ENCODE measurements at places on chromosomes 5 and 9.

DNA sequence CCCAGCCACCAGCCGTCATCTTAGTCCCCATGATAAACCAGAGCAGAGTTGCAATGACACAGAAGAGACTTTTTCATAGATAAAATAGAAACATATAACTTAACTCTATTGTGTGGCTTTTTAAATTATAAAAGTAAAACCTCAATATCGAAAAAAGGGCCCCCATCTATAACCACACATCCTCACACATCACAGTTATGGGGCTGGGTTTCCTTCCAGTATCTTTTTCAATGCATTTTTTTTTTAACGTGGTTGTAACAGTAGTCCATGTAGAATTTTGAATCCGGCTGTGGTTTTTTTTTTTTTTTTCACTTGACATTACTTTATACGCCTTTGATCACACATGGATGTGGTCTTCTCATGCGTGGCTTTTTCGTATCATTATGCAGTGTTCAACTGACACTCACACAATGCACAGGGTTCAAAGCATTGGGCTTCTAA lies 77.4 kb downstream of the CFAP77 start:
- DNase-seq, result peak; percentile 63

- DNase-seq, result no peak
Observed at GRCh38 chr5:128169401-128170017, 85.9 kb downstream of the SLC12A2 start.

- no peak for DNase-seq
Observed at GRCh38 chr5:83767409-83767992, 46.8 kb upstream of the HAPLN1 start.

DNA sequence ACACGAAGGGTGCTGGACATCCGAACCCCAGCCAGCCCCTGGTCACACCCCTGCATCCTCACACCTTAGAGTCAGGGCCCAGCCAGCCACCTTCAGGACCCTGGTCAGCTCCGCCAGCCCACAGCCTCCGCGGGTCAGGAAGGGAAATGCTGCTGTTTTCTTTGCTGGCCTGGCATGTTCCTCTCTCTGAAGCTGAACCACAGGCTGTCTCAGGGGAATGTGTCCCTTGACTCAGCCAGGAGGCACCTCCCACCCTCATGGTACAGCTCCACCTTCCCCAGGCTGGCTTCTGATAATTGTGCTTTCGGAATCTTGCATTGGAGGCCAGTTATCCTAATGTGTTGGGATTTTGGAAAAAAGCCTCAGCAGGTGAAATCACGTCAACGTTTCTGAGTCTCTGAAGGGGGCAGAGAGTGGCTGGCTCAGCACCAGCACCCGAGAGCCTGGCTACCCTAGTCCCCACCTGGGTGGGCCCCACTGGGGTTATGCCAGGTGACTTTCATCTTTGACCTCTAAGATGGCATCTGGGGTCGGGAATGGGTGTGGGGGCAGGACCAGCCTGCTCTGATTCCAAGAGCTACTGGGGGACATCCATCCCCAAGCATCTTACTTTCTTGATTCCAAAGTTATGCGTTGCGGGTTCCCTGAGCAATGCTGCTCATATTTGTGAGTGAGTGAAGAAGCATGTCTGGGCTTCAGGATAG lies 9.8 kb upstream of the OLFM1 start:
- no peak for DNase-seq

- no peak for DNase-seq
Observed at GRCh38 chr5:132435447-132435846, 55.1 kb downstream of the IRF1 start.

- no peak for DNase-seq
Observed at GRCh38 chr5:170557314-170557713, 53.5 kb downstream of the KCNIP1 start.

GRCh38 chr5:53003144-53003543 lies 14.0 kb downstream of the ITGA2 start:
- DNase-seq, result no peak

DNA sequence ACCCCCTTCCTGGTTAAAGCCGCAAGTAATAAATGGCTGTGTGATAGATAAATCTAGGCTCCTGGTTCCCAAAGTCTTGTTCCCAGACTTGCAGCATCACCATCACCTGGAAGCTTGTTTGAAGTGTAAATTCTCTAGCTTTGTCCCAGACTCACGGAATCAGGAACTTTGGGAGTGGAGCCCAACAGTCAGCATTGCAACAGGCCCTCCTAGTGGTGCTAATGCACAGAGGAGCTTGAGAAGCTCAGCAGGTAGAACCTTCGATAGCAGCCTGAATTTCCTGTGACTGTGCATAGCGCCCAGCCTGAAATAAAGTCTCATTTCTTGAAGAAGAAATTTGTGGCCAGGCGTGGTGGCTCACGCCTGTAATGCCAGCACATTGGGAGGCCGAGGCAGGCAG lies 30.3 kb upstream of the MELK start:
- DNase-seq, result no peak

DNA sequence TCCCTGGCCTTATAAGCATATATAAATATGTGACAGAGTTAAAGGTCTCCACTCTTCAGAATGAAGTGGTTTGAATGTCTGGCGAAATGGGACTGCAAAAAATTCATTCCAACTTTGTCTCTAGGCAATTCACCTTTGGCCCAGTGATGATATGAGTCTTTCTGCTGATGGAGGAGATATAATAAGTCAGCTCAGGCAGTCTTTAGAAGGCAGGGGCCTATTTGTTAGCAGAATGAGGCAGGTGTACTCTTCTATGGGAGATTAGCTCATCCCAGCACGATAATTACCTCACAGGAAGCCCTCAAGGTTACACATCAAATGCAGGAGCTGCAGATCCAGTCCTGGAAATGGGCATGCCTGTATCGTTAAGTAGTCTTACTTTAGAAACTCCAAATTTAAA lies 300.5 kb downstream of the NR2F1-AS1 start:
- no peak for DNase-seq

DNA sequence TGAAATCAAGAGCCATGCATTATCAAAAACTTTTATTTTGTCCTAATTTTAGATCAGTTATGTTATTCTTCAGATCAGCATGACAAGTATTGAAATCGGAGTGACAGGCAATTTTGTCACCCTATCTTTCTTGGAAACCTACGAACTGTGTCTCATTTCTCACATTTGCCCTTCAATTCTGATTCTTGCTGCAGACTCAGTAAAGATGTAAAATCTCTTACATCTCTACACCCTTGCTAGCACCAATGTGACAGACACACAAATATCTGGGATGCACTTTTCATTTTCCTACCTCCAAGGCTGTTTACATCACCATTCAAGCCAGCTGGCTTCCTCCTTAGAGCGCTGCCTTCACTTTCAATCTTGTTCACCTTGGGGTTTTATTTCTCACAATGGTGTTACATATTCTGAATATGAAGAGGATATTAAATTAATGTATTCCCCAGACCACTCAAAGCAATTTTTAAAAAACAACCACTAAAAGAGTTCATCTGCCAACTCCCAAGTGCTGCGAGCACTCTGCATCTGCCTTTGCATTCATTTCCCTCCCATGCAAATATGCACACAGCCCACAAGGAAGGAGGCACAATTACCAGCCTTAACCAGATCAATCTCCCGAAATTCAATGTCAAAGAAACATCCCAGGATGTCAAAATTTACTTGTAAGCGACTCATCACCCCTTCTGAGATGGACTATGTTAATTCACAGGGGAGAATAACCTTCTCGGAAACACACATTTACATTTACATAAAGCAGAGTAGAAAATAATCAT lies 164.3 kb downstream of the ENC1 start:
- no peak for DNase-seq
